ENCODE measurements at places on chromosomes 3 and 15.

GRCh38 chr15:68615811-68616210 lies 37.0 kb downstream of the CORO2B start:
- no peak for DNase-seq

GRCh38 chr15:98121957-98122356 lies 161.5 kb downstream of the ARRDC4 start:
- no peak for DNase-seq

DNA sequence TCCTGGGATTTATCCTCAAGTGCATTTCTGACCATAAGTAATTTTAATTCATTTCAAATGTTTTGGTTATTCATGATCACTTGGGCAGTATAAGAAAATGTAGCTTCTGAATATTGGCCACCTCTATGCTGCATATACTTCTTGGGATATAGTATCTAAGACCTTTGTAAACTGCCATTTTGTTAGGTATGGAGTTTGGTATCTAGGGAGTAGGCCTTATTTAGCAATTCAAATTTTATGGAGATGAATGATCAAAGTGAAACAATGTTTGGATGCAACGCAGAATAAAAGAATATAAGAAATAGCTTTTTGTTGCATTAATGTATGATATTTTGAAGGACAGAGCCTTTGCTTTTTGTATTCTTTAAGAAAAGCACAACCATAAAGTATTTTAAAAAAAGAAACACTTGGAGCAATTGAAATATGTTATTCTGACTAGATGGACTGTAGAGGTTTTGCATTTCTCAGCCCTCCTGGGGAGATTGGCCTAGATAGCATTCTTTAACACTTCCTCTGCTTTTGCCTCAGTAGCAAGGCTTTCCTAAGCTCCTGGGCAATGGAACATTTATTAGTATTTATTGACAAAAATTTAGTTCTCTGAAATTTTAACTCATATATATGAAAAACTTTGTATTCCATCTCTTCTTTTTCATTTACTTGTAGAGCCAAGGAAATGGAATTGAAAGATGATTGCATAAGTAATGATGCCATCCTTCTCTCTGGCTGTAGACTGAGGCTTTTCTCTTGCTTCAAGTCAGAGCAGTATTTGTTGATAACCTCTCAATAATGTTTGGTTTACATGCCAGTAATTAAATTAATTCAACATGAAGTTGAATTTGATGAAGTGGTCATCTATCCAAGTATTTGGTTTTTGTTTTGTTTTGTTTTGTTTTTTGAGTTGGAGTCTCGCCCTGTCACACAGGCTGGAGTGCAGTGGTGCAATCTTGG lies 61.8 kb upstream of the UTS2B start:
- no peak for DNase-seq

GRCh38 chr3:189305412-189305811 lies 133.6 kb downstream of the TPRG1 start:
- DNase-seq, result no peak

DNA sequence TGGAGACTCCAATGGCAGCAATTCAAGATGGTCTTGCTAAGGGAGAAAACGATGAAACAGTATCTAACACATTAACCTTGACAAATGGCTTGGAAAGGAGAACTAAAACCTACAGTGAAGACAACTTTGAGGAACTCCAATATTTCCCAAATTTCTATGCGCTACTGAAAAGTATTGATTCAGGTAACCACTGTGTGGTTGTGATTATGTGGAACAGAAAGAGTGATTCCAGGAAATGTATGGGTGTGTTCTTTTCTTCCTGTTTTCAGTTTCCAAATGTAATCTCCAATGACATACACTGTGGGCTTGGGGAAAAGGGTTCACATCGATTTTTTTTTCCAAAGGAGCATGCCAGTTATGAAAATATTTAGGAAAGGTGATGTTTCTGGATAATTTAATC lies 10.9 kb downstream of the SCG3 start:
- DNase-seq, result no peak

DNA sequence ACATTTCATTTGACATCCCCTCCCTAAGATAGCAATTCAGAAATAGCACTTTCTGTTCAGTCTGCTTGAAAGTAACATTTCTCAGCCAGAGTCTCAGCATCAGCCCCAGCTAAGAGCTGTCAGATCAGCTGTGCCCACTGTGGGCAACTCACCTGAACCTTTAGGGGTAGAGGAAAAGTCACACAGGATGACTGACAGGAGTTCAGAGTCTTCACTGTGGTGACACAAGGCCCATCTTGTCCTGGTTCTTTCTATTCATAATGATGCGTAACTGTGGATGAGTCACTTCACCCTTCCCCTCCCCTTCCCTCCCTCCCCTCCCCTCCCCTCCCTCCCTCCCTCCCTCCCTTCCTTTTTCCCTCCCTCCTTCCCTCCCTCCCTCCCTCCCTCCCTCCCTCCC lies 96.1 kb upstream of the RASGRP1 start:
- DNase-seq, result no peak

DNA sequence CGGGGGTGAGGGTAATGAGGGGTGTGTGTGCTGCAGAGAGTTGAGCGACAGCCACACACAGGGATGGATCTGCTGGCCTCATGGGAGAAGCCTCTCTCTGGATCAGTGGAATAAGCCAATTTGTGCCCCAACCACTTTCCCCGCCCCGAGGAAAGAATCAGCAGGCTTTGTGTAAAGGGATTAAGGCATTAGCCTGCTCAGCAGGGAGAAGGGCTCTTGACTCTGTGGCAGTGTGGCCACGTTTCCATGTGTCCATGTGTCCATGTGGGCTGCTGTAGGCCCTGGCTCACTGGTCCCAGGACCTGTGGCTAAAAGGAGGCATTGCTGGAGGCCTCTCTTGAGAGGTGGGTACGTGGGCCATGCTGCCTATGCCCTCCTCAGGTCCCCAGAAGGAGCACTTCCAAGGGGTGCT lies 104.7 kb downstream of the HMG20A start:
- DNase-seq, result no peak

GRCh38 chr3:49704629-49705028 lies 14.9 kb downstream of the AMIGO3 start:
- DNase-seq, result no peak

- DNase-seq, result no peak
Observed at GRCh38 chr15:25797511-25797935, 65.6 kb downstream of the ATP10A start.

DNA sequence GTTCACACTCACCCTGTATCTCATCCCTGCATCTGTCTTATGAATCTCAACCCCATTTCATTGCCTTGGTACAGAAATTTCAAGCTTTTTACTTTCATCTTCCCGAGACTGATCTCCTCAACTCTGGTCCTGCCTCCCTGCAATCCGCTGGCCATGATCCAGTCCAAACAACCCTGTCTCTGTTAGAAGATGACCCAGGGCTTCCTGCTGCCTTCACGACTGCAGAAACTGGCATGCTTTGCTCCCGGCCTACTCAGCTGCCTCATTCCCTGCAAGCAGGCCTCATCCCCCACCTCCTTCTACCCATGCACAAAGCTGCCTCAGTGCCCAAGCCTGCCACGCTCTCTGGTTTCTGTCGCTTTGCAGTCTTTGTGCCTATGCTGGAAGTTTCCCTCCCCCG lies 12.4 kb downstream of the HES1 start:
- DNase-seq, result no peak

All from stimulated activated naive B cell treated with anti-CD40 and anti-IgM and Interleukin-4, amounts not matched to agents 10 μg/mL and 1 μg/mL and 100 μg/mL, for 72 hours (primary cell).